Activated CD4-positive, alpha-beta T cell treated with anti-CD3 and anti-CD28 coated beads, Interleukin-2, amount 10 ng/mL, durations not matched to agents 24 days and 14 days (primary cell): ENCODE measurements at places on chromosomes 5 and 9. TPM values are rescaled to one million over a fixed set of nuclear protein-coding genes. Genes with fewer than 3 reads are reported as not detected.

DNA sequence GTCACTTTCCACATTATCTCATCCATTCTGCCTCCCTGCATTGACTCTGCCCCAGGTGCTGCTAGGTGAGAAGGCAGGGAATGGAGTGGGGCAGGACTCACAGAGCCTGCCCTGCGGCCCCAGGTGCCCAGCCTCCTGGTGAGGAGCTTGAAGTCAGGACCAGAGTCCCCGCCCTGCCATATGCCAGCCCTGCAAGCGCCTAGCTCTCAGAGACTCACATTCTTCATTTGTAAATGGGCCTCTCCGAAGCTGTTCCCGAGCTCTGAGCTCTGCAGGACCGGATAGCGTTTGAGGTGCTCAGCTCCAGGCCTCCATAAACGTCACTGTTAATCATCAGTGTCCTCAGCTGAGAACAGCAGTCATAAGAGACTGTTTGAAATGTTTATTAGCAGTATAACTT is 75.1 kb upstream of the STXBP1 start:
- DNase-seq = no peak

DNA sequence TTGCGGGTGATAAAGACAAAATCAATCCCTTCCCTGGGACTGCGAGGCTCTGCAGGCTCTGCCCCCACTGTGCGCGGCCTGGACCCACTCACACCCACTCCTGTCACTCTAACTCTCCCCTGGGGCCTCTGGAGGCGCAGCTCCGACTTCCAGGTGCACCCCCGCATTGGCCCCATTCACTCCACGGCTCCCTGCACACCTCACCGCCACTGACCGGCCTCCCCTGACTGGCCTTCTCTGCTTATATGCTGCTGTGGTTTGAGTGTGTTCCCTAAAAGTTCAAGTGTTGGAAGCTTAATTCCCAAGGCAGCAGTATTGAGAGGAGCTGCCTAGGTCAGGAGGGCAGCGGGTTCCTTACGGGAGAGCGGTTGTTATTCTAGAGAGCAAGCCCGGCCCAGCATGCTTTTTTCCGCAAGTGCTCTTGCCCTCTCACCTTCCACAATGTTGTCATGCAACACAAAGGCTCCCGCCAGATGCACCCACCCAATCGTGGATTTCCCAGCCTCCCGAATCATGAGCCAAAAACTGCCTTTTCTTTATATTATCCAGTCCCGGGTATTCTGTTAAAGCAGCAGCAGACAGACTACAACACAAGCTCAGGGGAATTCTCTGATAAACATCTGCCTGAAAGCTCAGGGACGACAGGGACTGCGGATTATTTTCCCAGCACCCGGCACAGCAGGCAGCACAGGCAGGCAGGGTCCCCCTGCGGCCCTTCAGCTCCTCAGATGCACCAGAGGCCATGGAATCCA is 73.5 kb upstream of the LRRTM2 start:
- DNase-seq = no peak

GRCh38 chr9:68702493-68702892 is 2.5 kb upstream of the PIP5K1B start:
- DNase-seq = no peak

GRCh38 chr9:21616082-21616778 is 134.1 kb upstream of the IFNE start:
- no peak for DNase-seq

DNA sequence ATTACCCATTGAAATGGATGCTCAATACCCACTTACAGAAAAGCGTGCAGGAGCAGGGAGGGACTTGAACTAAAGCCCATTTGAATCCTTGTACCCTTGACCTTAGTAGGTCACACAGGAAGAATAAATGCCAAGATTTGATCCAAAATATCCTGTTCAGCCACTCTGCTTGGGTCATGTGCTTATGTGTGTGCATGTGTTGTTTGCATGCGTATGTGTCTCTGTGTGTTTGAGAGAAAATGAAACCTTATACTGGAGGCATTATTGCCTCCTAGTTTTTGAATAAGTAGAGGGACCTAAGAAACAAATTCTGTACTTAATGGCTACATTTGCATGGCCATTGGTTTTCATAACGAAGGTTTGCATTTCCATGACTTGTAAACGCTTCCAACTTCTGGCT is 63.4 kb upstream of the TRIM32 start:
- no peak for DNase-seq

GRCh38 chr5:131386779-131387178 is 122.9 kb downstream of the CDC42SE2 start:
- DNase-seq = no peak

DNA sequence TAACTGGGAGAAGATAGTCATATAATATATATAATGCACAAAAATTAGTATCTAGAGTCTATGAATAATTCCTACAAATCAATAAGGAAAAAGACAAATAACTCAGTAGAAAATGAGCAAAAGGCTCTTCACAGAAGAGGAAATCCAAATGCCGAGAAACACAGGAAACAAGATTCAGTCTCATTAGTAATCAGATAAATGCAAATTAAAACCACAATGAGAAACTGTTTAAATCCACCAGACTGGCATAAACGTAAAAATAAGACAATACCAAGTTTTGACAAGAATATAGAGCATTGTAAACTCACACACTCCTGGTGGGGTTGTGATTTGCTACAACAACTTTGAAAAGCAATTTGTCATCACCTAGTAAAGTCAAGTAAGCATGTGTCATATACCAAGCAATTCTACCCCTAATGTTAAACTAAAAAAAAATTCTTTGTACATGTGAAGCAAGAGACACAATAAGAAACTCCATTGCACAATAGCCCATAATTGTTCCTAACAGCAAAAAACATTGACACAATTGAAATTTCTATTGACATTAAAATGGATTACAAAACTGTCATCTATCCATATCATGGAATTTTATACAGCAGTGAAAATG is 21.0 kb upstream of the UBLCP1 start:
- no peak for DNase-seq

Gene POU5F2
- total RNA-seq = 1.1 TPM in 2 replicates
